NCI-H82 (cell line): ENCODE measurements at places on chromosomes 1 and 21.

GRCh38 chr1:93972341-93972740, 63.1 kb upstream of the GCLM start:
- DNase-seq: no peak

GRCh38 chr1:210707300-210708240, 378.9 kb downstream of the HHAT start:
- no peak for DNase-seq

DNA sequence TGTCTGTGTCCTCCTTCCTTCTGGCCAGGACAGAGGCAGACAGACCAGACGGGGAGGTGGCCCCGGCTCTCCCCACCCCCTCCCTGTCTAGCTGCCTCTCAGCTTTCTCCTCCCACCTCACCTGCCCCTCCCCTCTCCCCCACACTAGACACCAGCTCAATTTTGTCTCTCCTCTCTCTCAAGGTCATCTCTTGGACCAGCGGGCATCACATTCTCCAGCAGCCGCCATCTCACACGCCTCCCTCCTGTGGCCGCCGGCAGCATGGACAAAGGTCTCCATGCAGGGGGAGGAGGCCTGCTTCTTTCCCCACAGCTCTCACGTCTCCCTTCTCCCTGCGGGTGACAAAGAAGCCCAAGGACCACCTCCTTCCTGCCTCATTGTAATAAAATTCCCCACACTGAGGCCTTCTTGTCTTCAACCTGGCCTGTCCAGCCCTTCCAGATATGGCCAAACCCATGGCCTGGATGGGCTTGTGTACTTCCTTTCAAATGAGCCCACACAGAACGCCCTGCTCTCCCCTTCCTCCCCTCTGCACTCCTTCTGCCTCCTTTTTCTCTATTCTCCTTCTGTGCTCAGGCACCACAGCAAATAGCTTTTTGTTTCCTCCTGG, 14.6 kb downstream of the OPTC start:
- peak; percentile 31 for DNase-seq

DNA sequence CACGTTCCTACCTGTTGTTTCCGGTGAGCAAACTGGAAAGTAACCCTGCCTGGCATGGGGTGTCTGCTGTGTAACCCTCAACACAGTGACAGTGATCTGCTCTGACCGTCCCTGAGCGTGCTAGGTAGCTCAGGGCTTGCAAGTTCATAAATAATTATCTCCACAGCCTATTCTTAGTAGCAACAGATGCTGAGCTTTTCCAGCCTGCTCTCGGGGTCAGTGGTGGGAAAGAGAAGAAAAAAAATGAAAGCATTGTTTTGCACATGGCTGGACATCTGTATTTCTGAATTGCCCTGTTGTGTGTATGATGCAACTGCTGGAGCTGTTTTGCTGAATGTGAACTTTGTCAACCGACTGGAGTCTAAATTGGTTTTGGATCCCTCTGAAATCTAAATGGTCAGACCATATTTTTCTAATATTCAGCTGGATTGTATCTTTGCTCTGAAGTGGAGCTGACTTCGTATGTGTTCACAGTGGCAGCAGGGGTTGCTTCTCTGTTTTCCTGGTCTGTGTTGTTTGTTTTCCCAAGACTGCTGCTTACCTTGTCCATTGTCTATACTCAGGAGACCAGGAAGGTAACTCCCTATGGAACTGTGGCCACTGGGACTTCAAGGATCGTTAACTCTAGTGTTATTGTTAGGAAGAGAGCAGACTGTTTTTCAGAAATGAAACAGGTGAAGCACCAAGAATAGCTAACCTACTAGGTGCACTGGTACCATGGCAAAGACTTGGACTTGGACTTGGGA, 27.0 kb downstream of the TGFB2 start:
- no peak for DNase-seq

DNA sequence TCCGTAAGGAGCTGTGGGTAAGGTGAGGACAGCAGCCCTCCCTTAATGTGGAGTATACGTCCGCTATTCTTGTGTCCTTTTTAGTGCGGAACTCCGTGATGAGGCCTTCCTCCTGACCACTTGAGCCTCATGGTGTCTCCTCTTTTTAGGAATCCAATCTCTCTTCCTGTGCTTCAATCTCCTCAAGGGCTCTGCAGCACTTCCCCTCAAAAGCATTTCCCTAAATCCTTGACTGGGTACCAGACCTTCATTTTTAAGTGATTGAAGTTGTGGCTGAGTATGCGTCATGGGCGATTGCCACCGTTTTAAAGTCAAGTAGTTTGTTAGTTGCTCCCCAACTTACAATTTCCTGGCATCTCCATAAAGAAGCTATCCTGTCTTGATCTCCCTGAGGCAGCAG, 62.8 kb downstream of the SAMSN1 start:
- no peak for DNase-seq

DNA sequence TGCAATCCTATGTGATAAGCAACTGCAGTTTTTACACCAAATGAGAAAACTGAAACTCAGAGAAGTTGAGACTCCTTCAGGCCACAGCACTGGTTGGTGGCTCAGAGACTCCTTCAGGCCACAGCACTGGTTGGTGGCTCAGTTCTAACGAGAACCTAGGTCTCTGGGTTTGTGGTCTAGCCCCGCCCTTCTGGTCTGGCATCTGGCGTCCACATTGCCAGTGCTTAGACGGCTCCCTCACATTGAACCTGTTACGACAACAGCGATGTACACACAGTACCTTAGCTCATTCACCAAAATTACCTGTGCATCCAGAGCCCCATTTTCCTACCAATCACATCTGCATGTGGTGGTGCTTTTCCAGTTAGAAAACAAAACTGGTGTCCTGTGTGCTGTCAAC, 66.1 kb downstream of the NID1 start:
- DNase-seq: no peak

- no peak for DNase-seq
Measured at GRCh38 chr1:222064388-222065211, 322.7 kb upstream of the DUSP10 start.

DNA sequence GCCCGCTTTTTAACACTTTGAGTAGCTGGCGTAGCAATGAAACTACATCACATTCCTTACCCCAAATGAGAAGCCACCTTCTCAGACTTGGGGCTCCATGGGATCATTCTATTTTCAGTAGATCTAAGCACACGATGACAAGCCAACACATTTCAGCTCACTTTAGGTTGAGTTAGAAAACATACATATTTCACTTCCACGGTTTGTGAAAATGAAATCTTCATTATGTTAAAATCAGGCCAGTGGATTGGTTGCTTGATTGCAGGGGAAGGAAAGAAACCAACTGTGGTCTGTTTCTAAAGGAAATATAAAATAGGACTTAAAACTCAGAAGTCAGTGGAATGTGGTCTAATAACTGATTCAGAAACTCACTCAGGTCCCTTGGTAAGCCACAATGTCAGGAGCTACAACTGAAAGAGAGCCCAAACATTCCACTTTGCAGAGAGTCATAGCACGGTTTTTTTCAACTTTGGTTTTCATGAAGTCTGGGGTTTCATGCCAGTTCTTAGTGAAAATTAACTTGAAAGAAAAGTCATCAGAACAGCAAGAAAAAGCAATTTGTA, 82.3 kb upstream of the TIAM1 start:
- DNase-seq: no peak

DNA sequence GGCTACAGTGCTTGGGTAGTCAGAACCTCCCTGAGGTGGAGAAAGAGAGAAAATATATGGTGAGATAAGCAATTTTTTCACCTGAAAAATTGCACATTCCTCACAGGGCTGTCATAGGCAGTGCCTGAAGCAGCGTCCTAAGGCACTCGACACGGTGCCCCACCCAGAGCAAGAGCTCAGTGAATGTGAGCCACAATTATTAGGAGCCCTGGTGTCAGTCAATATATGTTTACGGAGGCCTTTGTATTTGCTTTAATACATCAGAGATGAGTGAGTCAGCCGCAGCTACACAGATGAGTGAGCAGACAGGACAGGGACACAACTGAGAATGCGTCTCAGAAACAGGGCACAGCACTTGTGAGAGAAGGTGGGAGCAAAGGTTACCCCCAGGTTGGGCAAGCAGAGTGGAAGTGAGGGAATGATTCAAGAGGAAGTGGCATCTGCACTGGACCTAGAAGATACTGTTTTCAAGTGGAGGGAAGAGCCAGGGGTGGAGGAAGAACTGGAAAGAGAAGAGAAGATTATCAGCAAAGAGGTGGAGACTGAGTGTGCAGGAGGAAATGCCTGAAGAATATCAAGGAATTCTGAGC, 5.2 kb upstream of the PIGC start:
- no peak for DNase-seq

GRCh38 chr1:119462964-119463363, 44.0 kb upstream of the HSD3B1 start:
- no peak for DNase-seq

DNA sequence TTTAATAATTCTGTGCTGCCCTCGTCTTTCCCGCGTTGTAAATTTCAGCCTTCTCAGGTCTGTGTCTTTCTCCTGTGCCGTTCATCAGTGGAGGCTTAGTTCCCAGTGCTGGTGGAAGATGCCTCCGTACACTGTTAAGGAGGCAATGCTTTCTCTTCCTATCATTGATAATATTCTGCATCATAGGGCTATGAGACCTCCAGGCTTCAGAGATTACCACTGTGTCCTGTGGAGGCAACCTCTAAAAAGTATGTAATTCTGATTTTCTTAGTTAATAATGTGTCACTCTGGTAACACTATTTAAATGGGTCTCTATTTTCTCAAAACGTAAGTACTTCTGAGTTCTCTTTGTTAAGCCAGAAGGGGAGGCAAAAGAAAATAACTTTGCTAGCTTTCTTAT, 538.3 kb downstream of the SMYD3 start:
- DNase-seq: no peak

DNA sequence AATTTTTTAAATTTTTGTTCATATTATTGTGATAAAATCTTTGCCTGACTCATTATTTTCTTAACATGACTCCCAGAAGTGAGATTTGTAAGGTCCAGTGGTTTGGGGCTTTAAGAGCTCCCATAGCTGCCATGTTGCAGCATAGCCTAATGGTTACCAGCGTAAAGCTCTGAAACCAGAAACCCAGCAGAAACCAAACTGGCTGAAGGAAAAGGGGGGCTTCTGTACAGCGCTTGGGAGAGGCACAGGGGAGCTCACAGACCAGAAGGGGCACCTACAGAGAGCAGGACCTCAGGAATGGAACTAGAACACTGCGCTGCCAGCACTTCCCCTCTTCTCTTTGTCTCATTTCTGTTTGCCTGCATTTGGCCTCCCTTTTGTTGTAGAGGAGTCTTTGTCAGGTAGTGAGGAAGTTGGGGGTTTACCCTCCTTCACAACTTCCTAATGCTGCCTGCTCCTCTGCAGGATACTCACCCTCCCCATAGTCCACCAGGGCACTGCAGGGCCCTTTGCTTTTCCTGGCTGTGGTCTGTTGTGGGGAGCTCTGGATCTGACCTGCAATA, 2.6 kb upstream of the PYCR2 start:
- DNase-seq: no peak

GRCh38 chr1:162946701-162947100, 85.7 kb upstream of the CCDC190 start:
- DNase-seq: peak; percentile 43

DNA sequence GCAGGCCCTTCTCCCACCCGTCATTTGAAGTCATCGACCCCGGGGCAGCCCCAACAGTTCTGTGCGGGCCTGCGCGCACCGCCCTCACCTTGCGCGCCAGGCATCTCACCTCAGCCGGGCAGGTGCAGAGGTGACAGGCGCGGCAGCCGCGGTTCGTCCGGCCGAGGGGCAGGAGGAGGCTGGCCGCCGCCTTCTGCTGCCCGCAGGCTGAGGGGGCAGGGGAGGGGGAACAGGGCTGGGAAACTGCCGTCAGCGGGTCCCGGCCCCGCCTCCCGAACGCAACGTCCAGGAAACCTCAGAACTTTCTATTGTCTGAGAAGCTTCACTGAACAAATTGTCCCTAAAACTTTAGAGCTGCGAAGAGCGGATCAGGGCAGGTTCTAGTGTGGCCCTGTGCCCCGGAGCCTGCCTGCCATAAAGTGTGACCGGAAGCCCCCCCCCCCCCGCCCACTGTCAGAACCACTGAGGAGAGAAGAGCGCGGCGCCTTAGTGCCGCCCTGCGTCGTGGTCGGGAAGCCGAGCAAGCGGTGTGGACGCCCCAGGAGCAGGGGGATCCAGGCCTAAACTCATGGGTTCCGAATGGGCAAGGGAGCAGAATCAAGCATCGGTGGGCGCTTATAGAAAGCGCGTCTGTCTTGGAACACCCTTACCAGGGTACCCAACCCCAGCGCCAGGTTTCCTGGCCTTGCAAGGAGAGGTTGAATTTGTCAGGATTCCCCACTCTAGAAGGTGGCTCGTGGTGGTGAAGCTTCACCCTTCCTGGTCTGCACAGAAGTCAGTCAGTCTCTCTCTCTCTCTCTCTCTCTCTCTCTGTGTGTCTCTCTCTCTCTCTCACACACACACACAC, 13.3 kb upstream of the TBX15 start:
- DNase-seq: no peak
